T-helper 2 cell (primary cell): ENCODE measurements at places on chromosomes 1 and 21.

- DNase-seq: no peak
Observed at GRCh38 chr1:3505161-3505560, 50.7 kb downstream of the ARHGEF16 start.

- DNase-seq: no peak
Observed at GRCh38 chr1:23393706-23394105, 24.1 kb upstream of the ZNF436 start.

GRCh38 chr1:236301080-236301957, 19.6 kb upstream of the ERO1B start:
- DNase-seq: no peak

GRCh38 chr21:31846690-31847089, 26.1 kb upstream of the HUNK start:
- no peak for DNase-seq

- no peak for DNase-seq
Observed at GRCh38 chr1:244876228-244876910, 12.0 kb upstream of the HNRNPU start.

DNA sequence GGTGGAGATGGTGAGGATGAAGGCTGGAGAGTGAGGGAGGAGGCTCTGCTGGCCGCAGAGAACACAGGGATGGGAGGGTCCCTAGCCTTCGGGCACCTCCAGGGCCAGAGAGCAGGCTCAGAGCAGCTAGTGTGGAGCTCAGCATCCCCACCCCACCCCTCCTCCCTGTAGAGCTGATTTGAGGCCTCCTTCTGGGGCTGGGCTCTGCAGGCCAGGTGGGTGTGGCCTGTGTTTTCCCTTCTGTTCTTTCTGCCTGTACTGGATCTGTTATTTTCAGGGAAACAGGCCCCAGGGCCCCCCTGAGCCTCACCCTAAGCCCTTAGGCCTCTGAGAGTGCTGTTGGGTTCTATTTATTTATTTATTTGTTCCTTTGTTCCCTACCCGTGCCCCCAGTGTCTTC, 44.8 kb downstream of the TMCC2 start:
- no peak for DNase-seq

DNA sequence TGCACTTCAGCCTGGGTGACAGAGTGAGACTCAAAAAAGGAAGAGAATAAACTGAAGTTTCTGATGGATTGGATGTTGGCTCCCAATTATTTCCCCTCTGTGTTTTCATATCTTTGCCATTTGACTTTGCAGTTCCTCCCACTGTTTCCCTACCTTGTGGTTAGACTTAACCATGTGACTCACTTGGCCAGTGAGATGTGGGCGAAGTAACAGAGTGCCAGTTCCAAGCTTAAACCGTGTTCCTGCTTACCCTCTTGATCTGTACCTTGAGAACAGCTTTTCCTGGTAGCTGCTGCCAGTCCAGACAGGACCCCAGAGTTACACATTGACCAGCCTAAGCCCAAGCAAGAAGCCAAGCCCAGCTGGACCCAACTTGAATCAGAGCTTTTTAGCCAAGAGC, 323.4 kb downstream of the LTN1 start:
- no peak for DNase-seq

DNA sequence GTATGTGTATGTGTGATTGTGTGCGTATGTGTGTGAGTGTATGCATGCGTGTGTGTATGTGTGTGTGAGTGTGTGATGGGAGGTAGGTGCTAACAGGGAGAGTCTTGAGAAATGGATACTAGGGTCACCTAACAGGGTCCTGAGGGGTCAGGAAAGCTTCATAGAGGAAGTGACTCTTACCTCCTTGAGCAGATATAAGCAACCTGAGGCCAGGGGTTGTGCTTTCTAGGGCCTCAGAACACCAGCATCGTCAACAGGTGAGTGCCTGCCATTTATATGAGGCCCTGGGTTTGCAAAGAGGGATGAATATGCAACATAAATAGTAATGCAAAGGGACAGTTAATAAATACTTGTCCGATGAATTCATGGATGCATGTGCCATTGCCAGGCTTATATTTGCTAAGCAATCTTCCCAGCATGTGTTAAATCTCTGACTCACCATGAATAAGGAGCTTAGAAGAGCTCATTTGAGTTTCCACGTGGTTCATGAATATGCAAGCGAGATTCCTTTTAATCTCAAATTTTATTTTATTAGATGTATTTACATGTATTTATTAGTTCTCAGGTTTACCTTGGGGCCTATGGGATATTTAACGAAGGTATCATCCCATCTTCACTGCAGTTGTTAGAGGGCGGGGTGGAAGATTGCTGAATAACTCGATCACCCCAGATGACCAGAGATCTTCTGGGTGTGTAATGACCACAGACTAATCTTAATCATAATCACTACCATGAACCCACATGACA, 438.3 kb downstream of the CAMTA1 start:
- no peak for DNase-seq

GRCh38 chr1:109040627-109040988, 1.3 kb downstream of the WDR47 start:
- no peak for DNase-seq

- no peak for DNase-seq
Observed at GRCh38 chr1:33342041-33342723, 21.3 kb upstream of the A3GALT2 start.

- DNase-seq: no peak
Observed at GRCh38 chr21:30248844-30249243, 32.9 kb upstream of the CLDN8 start.

DNA sequence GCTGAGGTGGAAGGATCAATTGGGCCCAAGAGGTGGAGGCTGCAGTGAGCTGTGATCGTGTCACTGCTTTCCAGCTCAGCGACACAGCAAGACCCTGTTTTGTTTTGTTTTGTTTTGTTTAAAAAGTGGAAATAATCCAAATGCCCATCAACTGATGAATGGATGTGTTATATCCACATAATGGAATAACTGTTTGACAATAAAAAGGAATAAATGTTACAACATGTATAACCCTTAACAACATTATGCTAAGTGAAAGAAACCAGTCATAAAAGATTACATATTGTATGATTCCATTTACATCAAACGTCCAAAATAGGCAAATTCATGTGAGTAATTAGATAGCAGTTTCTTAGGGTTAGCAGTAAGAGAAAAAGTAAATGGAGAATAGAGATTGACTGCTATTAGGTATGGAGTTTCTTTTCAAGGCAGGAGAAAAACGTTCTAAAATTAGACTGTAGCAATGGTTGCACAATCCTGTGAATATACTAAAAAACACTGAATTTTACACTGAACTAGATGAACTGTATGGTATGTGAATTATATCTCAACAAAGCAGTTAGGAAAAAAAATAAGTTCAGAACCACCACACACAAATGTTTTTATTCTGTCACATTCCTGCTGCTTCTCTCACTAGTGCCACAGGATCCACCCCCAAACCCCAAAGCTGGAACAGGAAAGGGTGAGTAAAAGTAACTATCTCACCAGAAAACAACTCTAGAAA, 15.7 kb downstream of the FOXJ3 start:
- peak; percentile 22 for DNase-seq
